Renal cortex interstitium (tissue), 15 donors: ENCODE measurements at places on chromosomes 16 and 17. TPM values are rescaled to one million over a fixed set of nuclear protein-coding genes. Genes with fewer than 3 reads are reported as not detected.

Gene CTRB1
- polyA plus RNA-seq, result 0.11 TPM

Gene RDM1
- polyA plus RNA-seq, result 3.6 TPM

- no peak for DNase-seq
Observed at GRCh38 chr17:56973520-56973919, 4.4 kb upstream of the SCPEP1 start.

- DNase-seq, result no peak
Observed at GRCh38 chr17:67821871-67822367, 3.4 kb upstream of the BPTF start.

- DNase-seq, result no peak
Observed at GRCh38 chr16:48536614-48537200, 73.3 kb downstream of the N4BP1 start.

DNA sequence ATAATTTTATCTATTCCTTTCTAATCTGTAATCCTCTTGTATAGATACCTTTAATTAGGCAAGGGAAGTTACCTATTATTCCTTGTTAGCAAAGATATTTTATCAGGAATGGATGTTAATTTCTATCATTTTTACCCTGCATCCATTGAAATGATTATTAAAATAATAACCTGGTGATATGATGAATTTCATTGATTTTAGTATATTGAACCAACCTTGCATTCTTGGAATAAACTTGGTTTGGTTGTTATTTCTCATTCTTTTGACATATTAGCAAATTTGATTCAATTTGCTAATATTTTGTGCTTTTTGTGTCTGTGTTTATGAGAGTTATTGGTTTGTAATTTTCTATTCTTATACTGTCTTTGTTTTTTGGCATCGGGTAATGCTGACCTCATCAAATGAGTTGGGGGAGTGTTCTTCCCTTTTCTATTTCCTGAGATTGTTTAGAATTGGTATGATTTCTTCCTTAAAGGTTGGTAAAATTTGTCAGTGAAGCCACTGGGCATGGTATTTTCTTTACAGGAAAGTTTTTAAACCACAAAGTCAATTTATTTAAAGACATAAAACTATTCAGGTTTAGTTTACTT lies 250.4 kb upstream of the PMFBP1 start:
- no peak for DNase-seq

Gene CA7
- 0.28 TPM for polyA plus RNA-seq

Gene TNK1
- polyA plus RNA-seq, result 5.1 TPM

DNA sequence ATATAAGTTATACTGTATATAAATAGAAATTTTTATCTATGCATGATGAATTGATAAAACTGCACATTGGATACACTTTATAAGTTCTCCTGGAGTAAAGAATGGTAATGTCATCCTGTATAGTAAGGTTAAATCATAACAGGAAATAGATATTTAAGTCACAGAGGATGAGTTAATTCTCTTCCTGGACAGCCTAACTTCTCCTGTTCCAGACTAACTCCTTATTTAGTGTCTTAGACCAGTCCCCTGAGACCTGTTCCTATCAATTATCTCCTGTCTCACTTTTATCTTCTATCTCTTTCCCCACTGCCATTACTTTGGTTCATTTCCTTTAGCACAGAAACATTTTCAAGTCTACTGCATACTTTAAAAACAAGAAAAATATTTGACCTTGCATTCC lies 46.5 kb downstream of the SSH2 start:
- no peak for DNase-seq

DNA sequence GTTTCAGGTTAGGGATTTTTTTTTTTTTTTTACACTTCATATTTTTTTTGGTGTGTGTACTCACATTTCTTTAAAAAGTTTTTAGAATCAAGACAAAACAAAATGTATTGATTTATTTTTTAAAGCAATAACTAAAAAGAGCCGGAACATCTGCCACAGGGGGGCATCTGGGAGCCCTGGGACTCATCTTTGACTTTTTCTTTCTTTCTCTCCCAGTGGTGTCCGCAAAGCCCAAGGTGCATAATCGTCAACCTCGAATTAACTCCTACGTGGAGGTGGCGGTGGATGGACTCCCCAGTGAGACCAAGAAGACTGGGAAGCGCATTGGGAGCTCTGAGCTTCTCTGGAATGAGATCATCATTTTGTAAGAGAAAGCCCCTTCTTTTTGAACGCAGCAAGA lies 36.3 kb downstream of the WWP2 start:
- DNase-seq, result no peak

Gene VTN
- 15.4 TPM for polyA plus RNA-seq

DNA sequence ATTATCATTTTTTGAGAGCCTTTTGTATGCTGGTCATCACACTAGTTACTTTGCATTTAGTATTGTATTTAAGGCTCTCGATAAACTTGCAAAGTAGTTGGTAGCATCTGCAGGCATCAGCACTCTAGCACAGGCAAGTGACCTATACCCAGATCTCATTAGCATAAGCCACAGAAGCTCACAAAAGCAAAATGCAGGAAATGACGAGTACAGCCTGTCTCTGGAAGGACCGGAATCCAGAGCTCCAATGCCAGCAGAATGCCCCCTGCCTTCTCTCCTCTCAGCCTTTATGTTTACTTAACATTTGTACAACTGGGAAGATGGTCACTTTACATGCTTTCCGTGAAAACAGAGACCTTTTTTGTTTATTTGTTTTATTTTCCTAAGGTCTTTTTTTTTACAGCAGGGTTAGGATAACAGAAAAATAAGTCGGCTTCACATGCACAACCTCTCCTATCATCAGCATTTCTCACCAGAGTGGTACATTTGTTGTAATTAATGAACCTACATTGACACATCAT lies 45.4 kb upstream of the MYOCD start:
- DNase-seq, result no peak

Gene C16orf89
- polyA plus RNA-seq, result 7.5 TPM

- DNase-seq, result no peak
Observed at GRCh38 chr16:86337581-86338402, 172.5 kb upstream of the FOXF1 start.

- DNase-seq, result no peak
Observed at GRCh38 chr17:73541561-73541981, 102.7 kb downstream of the SDK2 start.

DNA sequence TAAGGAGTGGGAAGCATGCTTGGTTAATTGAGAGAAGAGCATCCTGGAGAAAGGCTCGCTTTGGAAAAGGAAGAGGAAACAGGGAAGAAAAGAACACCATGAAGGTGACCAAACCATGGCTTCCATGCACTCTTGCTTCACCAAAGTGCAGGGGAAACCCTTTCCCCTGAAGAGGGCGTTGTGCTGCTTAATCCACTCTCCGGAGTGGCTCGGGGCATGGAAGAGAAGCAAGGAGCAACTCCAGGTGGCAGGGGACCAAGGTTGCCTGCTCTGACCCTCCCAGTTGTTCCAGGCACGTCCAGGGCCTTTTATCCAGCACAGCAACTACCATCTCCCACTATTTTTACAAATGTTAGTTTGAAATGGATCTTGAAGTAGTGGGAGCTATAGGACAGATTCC lies 108.1 kb downstream of the STX8 start:
- no peak for DNase-seq

DNA sequence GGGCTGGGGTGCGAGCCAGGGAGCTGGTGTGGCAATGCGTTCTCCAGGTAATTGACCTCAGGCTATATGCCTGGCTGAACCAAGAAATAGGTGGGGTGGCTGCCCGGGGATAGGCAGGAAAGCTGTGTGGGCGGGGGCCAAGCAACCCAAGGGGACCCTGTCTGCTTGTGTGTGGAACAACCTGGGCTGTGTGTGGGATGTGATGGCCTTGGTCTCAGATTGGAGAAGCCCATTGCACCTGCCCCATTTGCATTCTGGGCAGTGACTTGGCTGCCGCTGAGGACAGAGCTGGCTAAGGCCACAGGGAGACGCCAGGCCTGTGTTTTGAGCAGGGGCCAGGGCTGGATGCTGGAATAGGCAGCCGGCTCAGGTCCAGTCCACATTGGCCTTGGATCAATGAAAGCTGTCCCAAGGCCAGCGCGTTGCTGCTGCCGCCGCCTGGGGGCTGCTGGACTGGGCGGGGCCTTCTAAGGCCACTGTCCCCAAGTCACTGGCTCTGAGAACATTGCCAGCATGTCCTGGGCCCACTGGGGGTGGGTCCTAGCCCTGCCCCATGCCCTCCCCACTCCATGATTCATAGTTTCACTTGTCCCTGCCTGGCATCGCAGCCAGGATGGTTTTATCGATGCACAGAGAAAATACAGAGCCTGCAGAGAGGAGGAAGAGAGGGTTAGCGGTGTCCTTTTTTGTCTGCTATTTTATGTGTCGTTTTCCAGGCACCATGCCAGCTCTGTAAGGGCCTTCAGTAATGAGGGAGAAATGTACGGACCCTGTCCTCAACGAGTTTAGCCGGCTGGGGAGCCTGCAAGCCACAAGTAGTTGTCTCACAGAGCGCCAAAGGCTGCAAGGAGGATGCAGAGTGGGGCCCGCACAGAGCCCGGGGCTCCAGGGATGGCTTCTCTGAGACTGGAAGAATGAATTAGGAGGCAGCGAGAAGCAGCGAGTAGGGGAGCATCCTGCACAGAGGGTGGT lies 43.9 kb downstream of the NKD1 start:
- peak; percentile 67 for DNase-seq

Gene TMIGD1
- 0.64 TPM for polyA plus RNA-seq

Gene CCL4
- 3.9 TPM for polyA plus RNA-seq

DNA sequence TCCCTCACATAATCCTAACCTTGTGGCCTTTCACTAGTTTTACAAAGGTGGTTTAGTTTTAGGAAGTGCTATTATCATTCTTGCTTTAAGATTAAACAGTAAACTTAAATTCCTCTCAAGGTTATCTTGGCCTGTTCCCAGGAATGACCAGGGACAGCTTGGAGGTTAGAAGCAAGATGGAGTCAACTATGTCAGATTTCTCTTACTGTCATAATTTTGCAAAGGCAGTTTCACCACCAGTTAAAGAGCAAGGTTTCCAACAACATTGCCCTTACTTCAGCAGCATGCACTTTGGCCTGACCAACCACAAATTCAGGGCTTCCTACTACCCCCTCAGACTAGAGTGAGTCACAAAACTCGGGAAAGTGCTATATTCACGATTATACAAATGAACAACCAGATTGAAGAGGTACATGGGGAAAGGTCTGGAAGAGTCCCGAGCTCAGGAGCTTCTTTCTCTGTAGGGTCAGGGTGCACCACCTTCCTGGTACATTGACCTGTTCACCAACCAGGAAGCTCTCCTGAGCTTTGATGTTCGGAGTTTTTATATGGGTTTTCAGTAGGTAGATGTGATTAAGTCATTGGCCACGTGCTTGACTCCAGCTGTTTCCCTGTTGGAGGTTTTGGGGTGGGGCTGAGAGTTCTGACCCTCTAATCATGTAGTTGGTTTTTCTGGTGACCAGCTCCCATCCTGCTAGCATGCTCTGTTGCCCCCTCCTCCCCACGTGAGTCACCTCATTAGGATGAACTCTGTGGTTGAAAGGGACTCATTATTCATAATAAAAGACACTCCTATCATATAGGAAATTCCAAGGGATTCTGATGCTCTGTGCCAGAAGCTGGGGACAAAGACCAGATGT lies 19.4 kb downstream of the RHOT1 start:
- no peak for DNase-seq

Gene SLC38A8
- not detected for polyA plus RNA-seq

Gene CFAP97D1
- polyA plus RNA-seq, result not detected

DNA sequence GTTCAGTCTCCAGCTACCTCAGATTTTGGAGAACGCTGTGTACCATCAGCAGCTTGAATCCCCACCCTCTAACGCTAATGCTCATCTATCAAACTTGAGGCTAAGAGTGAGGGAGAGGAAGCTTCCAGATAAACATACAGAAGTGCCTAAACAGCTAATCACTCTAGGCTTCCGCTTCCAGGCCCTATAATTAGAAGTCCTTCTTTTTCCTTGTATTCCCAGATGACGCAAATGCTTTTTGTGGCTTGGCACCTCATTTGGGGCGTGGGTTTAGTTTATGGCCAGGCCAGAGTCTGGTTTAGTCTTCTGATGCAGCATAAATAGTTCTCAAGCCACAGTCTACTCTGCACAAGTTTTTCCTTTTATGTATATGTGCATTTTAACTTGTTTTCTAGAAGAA lies 263.4 kb downstream of the BCAS3 start:
- DNase-seq, result peak; percentile 38

DNA sequence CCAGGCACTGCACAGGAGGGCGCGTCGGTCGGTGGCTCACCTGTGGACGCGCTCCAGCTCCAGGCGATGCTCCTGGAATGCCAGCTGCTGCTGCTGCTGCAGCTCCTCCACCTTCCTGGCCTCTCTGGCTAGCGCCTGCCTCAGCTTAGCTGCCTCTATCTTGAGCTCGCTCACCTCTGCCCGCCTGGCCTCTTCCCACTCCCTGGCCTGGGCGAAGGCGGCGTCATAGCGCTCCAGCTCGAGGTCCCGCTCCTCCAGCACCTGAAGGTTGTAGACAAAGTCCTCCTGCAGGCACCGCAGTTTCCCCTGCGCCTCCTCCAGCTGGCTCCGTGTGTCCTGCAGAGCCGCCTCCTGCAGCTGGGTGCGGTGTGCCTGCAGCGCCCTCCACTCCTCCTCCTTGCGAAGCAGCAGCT lies 11.1 kb downstream of the CCDC57 start:
- DNase-seq, result no peak

Gene ADORA2B
- polyA plus RNA-seq, result 7.3 TPM

Gene KRTAP4-3
- not detected for polyA plus RNA-seq

DNA sequence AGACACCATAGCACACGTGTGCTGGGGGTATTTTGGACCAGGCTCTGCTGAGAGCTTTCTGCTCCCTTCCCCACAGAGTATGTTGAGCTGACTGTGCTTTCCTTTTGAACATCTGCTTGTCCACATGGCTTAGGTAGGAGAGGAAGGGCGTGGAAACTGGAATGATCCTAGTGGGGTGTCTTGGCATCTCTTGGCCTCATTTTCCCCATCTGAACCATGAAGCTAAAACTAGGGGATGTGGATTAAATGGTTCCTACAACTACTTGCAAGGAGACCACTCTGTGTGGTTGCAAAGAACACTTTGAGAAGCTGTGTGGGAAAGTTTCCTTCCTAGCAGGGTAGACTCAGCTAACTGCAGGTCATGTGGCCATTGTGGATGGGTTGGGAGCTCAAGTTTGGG lies 6.7 kb upstream of the NLRC5 start:
- DNase-seq, result no peak

Gene FBXW10B
- 0.66 TPM for polyA plus RNA-seq

DNA sequence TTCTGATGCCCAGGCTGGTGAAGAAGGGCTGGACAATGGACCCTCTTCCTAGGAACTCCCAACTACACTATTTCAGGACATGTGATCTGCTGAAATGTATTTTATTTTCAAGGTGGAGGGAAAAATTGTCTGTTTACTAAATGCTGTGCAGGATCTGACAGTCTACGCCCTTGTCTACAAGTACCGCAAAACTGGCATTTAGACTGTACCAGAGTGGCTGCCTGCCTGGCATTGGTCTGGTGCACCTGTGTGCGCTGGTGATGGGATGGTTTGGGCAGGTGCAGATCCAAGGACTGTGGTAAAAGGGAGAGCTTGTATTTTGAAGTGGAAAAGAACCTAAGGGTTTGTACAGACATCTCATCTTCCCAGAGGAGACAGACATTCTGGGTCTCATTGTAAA lies 79.7 kb downstream of the AIPL1 start:
- DNase-seq, result no peak
